GM18507 (cell line): ENCODE measurements at places on chromosomes 5 and 9.

GRCh38 chr5:1416856-1417469, 28.3 kb downstream of the SLC6A3 start:
- no peak for DNase-seq

DNA sequence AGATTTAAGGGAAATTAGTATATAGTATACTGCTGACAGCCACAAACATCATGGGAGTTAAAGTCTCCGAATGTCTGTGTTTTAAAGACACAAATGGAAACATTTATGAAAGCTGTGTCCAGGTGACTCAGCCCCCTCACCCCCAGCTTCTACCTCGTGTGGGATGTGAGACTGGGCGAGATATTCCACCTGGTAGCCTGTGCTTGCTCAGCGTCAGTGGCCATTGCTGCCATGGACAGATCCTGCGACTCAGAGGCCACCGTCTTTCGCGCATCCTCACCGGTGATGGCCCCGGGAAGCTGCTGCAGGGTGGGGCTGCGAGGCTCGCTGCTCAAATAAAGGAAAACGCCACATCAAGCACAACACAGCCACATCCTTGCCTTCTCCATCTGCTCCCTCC, 31.2 kb upstream of the EXOC3 start:
- no peak for DNase-seq

DNA sequence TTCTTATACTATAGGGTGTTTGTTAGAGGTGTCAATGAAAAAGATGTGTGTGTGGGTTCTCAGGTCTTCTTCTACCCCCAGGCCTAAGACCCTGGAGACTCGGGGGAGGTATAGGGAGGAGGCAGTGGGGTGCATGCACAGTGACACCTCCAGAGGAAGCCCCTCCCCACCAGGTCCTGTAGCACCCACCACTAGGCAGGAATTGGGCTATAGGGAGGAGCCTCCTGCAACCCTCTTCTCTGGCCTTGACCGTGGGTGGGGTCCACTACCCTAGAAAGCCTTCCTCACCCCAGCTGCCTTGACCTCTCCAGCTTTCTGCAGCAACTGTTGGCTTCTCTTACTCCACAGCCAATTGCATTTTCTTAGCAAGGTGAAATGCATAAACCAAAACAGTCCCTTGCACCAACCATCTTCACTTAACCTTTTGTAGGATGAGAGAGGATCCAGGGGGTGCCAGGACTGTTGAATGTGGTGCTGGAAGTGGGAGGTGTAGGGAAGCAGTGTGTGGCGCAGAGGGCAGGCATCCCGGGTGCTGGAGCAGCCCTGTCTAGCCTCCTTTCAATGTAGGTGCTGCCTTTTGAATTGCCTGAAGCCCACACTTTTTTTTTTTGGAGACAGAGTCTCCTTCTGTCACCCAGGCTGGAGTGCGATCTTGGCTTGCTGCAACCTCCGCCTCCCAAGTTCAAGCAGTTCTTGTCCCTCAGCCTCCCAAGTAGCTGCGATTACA, 128.5 kb downstream of the RGS3 start:
- DNase-seq, result no peak

DNA sequence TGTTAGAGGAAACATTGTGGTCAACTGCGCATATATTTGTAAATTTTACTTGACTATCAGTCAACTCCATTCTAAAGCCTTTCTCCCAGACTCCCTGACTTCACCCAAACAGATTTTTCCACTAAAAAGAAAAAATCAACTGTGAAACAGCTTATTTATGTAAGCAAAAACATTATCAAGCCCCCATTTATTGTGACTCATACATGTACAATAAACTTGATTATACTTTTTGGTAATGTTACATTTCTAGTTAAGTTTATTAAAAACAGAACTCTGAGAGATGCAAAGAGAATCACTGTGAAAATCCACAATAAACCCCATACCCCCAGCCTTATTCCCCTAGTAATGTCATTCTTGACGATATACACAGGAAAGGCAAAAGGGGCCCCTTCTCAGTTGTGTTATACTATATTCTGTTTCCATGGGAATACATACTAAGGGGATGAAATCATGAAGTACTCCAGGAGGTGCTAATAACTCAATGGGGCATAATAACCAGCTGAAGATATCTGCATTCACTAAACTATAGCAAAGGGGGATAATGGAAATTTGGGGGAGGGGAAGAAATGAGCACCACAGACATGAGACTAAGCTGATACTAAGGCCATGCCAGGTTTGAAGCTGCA, 616.0 kb downstream of the ACTL7B start:
- DNase-seq, result no peak

GRCh38 chr5:82639393-82640144, 361.4 kb upstream of the RPS23 start:
- DNase-seq, result no peak

DNA sequence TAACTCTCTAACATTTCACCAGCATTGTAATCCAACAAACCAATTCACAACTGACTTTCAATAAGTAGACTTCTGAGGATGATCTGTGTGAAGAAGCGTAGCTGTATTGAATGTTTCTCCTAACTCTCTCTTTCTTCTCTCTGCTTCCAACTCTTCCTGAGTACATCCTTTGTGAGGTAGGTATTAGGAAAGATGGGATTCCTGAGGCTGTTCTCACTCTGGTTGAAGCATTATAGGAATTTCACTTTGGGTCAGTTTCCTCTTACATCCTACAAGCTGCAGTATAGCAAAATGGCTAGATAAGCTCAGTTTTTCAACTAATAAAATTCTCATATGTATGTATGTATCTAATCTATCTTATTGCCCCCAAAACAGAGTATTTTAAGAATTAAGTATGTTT, 702.8 kb downstream of the CETN3 start:
- no peak for DNase-seq

DNA sequence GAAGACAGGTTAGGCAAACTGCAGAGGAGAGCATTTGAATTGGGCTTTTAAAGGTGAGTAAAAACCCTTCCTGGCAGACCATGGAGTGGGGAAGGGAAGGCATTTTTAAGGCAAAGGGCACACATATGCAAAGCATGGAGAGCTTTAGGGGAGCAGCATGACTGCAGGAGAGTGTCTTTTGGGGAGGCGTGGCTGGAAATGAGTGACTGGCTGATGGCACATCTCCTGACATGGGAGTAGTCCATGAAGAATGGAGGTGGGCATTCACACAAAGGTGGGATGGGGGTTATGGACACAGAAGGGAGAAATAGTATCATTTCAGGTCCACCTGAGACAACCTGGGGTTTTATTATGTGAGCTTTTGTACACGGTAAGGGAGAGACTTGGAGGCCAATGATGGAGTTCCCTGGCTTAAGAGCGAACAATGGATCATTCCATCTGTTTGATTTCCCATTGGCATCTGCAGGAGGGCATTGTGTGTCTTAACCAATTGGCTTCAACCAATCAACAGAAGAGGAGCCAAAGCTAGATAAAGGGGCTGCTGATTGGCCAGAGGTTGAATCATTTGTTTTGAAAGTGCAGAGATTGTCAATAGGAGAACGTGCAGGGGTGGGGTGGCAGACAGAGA, 2.1 kb downstream of the NSG2 start:
- DNase-seq, result no peak

DNA sequence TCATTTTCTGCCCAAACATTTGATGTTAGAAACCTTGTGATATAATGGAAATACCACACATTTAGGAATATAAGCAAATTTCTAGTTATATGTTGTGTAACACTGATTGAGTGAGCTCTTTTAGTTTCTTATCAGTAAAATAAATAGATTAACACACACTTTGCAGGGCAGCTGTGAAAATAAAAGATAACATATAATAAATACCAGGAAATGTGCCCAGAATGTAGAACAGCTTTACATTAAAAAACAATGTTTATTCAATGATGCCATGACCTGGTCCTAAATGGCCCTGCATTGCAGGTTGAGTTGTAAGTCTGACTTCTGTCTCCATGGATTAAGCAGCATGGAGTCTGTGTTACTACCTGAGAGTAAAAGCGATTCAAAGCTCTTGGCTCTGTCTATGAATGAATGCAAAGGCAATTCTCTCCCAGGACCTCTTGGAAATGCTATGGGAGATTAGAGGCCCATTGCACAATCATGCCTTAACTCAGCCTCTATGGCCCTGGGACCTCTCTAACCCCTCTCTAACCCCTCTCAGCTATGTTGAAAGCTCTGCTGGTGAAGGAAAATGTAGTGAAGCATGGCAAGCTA, 296.0 kb upstream of the ACTBL2 start:
- no peak for DNase-seq

- DNase-seq, result no peak
Measured at GRCh38 chr5:82833277-82833676, 243.9 kb downstream of the TMEM167A start.
